ENCODE measurements at places on chromosomes 1 and 21.

GRCh38 chr1:162141281-162142054, 72.0 kb downstream of the NOS1AP start:
- DNase-seq = no peak

DNA sequence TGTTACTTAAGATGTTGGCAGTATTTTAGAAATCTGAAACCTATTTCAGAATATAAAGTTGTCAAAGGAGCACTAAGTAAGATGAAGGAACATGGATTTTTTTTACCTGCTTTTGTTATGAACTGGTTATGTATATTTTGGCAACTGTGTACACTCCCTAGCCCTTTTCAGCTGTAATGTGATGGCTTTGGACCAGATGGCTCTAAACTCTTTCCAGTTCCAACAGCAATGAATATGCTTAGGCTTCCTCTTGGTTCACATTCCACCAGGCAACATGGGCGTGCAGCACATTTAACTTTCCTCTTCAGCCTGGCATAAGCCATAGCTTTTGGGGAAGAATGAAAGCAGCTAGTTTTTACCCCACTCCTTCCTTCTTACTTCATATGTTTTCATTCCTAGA, 95.6 kb upstream of the ADAMTS5 start:
- no peak for DNase-seq

DNA sequence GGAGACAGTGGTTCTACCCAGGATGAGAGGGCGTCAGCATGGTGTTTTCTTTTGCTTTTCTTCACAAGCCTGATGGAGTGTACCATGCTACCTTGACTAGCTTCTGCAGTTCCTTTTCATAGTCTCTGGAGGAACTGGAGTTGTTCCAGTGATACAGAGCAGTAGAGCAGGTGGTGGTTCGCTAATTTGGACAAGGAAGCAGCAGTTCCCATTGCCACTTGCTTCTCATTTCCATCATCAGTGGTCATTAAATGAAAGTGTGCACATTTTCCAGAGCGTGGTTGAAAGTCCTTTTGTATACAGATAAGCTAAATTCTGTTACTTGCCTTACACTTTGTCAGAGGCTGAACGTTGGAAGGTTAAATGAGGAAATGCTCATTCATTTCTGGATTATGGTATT, 182.3 kb downstream of the C1orf21 start:
- no peak for DNase-seq

DNA sequence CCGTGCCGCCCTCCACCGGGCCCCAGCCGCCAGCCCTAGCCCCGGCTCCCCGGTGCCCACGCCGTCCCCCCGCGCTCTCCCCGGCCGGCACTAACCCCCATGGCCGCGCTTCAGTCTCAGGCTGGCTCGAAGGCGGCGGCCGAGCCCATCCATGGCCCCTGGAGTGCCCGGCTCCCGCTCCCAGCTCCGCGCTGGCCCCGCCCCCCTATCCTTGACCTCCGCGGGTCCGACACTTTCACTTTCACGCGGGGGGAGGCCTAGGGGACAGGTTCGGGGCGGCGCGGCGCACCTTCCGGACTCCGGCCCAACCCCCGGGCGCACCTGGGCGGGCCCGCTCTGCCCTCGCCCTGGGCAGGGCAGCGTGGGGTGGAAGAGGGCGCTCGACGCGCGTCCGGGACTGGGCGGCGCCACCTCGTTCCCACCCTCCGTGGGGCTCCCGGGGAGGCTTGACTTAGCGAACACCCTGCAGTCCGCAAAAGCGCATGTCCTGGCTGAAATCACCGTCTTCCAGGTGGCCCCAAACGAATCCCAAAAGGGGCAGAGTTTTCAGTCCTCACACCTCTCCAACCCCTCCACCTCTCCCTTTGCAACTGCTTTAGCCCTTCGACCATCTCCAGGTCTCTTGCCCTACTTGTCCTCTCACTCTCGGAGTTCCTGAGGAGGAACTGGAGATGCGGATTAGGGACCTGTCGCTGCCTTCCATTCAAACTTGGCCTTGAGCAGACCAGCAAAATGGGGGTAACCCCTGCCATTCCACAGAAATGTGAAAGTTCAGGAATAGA, 3.9 kb upstream of the DENND2D start:
- DNase-seq = peak; percentile 51

- DNase-seq = no peak
Observed at GRCh38 chr1:231590453-231591198, 36.0 kb upstream of the DISC1 start.

DNA sequence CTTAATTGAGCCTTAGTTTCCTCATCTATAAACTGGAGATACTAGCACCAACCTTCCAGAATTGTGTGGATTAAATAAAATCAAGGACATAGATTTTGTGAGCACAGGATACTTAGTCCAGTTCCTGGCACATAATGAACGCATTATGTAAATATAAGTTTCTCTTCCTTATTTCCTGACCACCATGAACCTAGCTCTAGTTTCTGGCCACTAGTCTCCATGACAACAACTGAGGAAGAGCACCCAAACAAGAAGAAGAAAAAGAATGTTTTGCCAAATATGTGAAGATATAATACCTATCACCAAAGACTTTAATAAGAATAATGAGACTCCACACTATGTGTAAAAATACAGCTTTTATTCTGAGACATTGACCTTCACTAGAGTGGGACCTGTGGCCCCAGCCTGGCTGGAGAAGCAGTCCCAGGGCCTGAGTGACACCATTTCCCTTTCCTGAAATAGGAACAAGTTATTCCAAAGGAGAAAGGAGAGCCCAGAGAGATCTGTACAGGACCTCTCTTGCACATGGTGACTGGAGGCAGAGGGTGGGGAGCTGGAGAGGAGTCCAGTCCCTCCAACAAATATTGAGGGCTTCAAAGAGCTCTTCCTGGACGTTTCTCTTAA, 940 bp upstream of the USF1 start:
- DNase-seq = no peak

DNA sequence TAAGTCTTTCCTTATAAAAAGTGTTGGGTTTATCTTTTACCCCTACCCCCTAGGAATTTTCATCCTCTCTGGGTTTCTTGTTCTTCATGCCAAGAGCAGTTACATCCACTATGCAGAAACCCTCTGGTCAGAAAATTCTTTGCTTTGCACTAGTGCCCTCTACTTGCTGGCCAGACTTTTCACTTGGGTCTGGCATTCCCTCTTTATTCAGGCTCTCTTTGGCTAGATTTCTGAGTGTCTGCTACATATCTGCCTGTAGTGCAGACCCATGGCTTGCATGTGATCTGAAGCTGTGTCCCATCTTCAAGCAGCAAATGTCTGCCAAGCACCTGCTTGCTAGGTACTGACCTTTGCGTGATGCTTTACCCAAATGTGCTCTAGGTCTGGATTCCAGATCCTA, 237.0 kb downstream of the GPATCH2 start:
- DNase-seq = no peak

DNA sequence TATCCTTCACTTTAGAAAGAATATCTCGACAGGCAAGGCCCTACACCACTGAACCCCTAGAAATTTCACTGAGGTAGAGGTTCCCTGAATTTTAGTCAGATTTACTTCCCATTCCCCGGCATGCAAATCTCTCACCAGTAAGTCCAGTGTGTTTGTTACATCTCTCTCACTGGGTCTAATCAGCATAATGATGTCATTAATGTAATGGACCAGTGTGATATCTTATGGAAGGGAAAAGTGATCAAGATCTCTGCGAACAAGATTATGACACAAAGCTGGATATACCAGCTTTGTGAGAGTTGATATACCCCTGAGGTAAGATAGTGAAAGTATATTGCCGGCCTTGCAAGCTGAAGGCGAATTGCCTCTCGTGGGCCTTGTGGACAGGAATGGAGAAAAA, 7.9 kb downstream of the RNU11 start:
- no peak for DNase-seq

- no peak for DNase-seq
Observed at GRCh38 chr1:99650773-99651437, 5.0 kb downstream of the PALMD start.

DNA sequence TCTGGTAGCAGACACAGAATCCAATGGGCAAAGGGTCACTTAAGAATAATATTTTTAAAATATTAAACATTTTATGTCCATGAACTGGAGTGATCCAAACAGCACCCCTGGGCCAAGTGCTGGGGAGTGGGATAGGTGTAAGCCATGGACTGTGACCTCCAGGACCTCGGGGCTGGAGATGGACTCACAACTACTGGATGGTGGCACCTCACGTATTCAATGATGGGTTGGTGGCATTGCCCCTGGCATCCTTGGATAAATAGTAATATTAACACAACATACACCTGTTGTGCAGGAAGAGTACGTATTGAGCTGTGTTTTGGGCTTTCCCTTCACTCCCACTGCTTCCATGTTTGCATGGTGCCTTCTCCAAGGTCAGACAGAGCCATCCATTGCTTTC, 39.3 kb upstream of the TENT5C start:
- DNase-seq = no peak

DNA sequence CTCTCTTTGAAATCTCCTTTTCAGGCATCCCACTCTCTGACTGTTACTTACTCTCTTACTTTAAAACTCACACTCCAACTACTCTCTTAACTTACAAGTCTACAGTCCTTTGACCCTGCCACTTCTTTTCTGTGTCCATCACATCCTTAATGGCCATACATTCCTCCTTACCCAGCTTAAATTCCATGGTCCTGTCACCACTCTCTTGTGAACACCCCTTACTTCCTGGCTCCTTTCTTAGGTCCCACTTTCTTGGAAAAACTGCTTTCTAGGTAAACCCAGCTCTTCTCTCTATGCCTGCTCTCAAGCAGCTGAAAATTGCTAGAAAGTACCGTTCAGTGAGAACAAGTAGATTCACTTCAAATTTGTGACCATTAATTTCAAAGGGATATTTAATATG, 109.1 kb downstream of the OLFML2B start:
- DNase-seq = no peak

DNA sequence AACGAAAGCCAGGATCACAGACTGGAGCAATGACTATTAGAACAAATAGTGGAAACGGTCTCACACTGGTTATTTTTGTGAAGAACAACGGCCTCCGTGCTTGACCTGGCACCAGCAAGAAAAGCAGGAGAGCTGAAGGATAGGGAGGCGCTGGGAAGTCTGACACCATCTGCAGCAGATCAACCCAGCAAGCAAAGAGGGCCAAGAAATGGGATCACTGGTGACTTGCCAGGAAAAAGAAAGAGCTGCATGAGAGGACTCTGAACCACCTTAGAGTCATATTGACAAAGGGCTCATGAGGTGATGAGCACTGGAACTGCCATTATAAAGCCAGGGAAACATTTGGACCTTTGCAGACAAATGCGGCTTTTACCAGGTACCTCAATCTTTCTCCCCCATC, 25.0 kb downstream of the MTOR start:
- no peak for DNase-seq

- DNase-seq = no peak
Observed at GRCh38 chr1:55987491-55988249, 591.7 kb downstream of the PLPP3 start.

GRCh38 chr1:50175719-50176639, 67.3 kb downstream of the ELAVL4 start:
- no peak for DNase-seq

Measured in NCI-H774 (cell line).